ENCODE measurements at places on chromosomes 7 and 10.

GRCh38 chr7:69269806-69270205 is 328.5 kb upstream of the AUTS2 start:
- no peak for DNase-seq

DNA sequence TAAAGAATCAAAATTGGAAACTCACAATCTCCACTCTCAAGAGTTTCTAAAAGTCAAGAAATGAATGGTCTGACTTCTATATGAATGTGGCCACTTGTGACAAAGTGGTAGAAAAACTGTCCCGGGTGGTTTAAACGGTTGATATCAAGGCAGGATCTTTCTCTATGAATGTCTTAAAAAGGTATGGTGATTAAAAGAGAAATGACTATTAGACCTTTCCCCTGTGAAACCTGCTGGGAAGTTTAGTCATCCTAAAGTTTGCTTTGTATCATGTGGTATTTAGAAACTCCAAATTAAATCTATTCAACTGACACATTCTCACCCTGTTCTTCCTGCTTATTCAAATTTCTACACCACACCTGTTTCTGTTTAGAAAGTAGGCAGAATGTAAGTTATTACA is 492.5 kb downstream of the XPNPEP1 start:
- DNase-seq: no peak

- no peak for DNase-seq
Observed at GRCh38 chr10:104928734-104929133, 287.6 kb downstream of the SORCS3 start.

- no peak for DNase-seq
Observed at GRCh38 chr7:11714205-11714604, 117.8 kb downstream of the THSD7A start.

DNA sequence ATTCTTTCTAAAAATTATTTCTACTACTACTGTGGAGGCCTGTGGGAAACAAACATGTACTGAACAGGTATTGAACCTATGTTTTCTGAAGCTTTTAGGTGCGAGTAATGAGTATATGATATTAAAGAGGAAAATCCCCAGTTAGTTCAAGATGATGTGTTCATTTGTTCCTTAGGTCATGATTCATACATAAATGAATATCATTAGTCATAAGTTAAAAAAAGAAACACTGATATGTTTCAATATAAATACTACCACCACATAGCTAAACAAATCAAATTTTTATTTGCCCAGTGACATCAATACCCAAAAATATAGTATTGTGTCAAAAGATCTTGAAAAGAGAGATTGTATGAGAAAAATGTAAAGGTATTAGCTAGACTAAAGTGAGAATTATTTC is 210.7 kb upstream of the GNAI1 start:
- no peak for DNase-seq

- DNase-seq: no peak
Observed at GRCh38 chr10:132450466-132450824, 53.4 kb downstream of the PWWP2B start.

- no peak for DNase-seq
Observed at GRCh38 chr10:114655671-114656070, 2.4 kb downstream of the ABLIM1 start.

DNA sequence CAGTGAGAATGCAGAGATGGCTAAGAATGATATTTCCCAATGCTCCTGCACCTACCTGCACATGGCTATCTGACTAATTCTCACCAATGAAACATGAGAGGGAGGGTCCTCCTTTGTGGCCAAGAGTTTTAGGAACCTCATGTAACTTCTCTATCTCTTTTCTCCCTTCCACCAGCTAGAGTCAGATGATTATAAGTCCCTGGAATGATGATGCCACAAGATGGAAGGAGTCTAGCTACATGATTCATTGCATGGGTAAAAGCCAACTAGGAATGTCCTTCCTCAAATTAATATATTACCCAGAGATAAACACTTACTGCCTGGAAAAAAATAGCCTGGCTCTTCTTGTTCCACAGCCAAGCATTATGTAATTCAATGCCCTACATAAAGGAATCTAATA is 55.1 kb upstream of the AASS start:
- no peak for DNase-seq
